ENCODE measurements at places on chromosomes 4 and X. TPM values are rescaled to one million over a fixed set of nuclear protein-coding genes. Genes with fewer than 3 reads are reported as not detected.

Gene TECRL
- total RNA-seq: not detected

Gene VBP1
- total RNA-seq: 38.8 TPM

Gene ADAD1
- total RNA-seq: not detected

Gene ADH4
- total RNA-seq: 0.81 TPM

Gene MSL3
- 21.7 TPM for total RNA-seq

Gene ARHGAP6
- total RNA-seq: 0.97 TPM

Gene SOWAHB
- total RNA-seq: 0.16 TPM

Gene HOPX
- not detected for total RNA-seq

Gene XAGE3
- not detected for total RNA-seq

Gene NRK
- total RNA-seq: 2.4 TPM

Gene NXF2
- total RNA-seq: not detected

Gene PPP4R3C
- not detected for total RNA-seq

Gene ENAM
- under 0.01 TPM for total RNA-seq

Gene MAGED2
- total RNA-seq: 308 TPM

Gene ARAP2
- total RNA-seq: 6.7 TPM

Gene LDOC1
- total RNA-seq: 9.6 TPM

Gene ADGRG2
- 0.16 TPM for total RNA-seq

Gene FAM9B
- total RNA-seq: not detected

Gene OCRL
- total RNA-seq: 16.9 TPM

Gene INTU
- total RNA-seq: 13.1 TPM

All from hair follicle dermal papilla cell (primary cell).